ENCODE measurements at places on chromosomes 7 and 10.

DNA sequence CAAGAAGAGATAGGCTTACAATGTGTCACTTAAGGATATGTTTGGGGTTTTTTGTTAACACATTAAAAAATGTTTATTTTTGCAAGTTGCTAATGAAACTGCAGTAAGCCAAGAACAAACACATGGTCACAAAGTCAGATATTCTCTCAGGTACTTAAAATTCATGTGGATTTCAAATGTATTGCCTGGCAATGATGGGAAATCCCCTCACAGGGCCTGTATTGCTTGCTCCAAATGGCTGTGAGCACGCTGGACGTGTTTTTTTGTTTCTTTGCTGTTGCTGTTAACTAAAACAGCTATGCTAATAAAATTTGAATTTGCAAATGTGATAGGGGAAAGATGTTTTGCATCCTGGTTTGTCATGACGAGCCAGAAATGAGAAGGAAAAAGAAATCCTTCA, 3.8 kb upstream of the CELF2 start:
- no peak for DNase-seq

GRCh38 chr7:89332026-89332425, 536.5 kb upstream of the TEX47 start:
- no peak for DNase-seq

GRCh38 chr7:155551785-155552611, 5.6 kb upstream of the CNPY1 start:
- DNase-seq: no peak

DNA sequence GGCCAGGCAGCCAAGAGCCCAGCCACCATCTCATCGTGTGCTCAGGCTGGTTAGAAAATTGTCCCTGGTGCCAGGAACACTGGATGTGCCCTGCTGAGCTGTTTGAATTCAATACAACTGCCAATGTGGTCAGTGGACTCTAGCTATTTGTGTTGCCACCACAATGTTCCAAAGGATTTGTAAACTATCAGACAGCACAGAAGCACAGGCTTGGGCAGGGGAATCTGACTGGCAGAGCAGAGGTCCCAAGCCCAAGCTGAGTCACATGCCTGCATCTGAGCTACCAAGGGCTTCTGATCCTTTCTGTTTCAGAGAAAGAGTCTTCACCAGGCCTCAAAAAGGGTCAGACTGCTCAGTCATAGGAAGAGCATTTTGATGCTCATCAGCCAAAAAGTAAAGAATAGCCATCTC, 232.1 kb upstream of the SEMA3C start:
- no peak for DNase-seq

DNA sequence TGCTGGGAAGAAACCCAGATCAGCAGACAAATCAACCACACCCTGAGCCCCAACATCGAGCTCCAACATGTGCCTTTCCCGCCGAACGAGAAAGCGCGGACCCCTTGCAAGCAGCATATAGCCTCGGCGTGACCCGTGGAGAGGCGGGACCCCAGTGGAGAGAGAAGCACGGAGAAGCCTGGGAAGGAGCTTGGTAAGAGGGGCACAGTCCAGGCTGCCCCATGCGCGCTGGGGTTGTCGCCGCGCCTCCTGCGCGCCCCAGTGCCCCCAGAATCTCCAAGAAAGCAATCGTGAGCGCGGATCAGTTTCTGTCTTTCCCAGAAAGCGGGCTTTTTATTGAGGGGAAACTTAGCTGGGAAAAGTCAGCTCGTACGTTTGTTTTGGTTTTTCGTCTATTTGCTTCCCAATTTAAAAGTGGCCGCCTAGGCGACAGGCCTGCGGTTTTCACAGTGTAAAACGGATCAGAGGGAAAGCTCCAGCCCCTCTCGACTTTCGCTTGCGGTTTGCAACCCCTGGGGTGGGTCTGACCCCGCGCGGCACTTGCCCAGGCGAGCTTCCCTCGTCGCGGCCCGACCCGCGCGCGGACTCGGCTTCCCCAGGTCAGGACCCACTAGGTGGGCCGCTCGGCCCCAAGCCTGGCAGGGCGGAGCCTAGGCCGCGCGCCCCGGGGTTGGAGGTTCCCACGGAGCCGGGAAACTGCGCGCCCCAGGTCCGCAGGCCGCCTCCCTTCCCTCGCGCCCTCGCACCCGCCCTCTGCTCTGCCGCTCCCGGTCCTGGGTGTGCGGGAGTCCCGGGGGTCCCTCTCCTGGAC, 31.1 kb downstream of the SKIDA1 start:
- DNase-seq: no peak

DNA sequence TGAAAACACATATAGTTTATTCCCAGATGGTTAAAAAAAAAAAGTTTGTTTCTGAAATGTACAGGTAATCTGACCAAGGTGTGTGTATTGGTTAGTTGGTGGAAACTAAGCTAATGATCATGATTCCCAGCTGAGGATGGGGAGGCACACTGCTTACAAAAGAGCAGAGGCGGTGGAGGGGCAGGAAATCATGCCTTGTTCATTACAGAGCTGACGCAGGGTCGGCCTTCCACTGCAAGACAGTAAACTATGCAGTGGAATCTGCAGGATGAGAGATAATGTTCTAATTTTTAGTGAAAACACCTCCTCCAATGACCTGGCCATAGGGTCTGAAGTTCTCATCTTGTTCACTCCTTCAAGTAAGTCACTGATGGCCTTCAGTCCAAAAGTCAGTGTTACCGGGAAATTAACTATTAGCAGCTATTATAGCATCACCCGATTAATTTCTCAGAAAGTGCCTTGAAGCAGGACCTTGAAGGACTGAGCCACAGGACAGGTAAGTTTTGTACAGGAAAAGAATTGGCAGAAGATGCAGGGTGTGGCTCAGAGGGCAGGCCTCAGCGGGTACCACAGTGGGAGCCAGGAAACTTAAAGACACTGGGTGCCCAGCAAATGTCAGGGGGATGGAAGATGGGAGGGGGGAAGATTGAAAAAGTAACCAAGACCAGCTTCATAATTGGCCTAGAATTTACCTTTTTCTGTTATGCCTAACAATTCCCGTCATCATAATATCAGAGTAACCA, 36.0 kb downstream of the MYOF start:
- no peak for DNase-seq

DNA sequence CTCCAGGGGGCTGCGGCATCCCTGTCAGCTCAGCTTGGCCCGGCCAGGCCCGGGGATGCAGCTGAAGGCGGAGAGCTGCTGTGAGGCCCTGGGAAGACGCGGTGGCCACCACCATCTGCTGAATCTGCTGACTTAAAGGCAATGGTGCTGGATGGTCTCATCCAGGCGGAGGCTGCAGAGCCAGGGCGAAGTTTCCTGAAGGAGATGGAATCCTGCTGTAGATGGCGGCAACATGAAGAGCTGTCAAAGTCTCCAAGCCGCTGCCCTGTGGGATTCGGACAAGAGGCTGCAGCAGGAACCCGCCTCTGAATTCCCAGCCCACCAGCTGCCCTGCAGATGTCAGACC, 200.1 kb downstream of the PTPRN2 start:
- no peak for DNase-seq

DNA sequence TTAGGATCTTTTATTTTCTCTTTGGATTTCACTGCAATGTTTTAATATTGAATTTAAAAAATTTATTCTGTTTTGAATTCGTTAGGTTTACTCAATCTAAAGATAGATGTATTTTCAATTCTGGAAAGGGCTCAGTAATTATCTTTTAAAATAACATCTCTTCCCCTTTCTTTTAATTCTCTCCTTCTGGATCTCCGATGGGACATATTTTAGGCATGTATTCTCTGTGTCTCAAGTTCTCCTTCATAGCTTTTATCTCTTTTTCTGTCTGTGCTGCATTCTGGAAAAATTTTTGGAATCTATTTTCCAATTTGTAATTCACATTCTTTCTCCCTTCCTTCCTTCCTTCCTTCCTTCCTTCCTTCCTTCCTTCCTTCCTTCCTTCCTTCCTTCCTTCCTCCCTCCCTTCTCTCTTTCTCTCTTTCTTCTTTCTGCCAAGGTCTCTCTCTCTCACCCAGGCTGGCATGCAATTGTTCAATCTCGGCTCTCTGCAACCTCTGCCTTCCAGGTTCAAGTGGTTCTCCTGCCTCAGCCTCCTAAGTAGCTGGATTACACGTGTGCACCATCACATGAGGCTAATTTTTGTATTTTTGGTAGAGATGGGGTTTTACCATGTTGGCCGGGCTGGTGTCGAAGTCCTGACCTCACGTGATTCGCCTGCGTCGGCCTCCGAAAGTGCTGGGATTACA, 98.5 kb upstream of the CTTNBP2 start:
- no peak for DNase-seq

GRCh38 chr10:77173615-77174461, 463.8 kb downstream of the KCNMA1 start:
- no peak for DNase-seq

- no peak for DNase-seq
Measured at GRCh38 chr7:135678612-135679575, 16.6 kb downstream of the STMP1 start.

DNA sequence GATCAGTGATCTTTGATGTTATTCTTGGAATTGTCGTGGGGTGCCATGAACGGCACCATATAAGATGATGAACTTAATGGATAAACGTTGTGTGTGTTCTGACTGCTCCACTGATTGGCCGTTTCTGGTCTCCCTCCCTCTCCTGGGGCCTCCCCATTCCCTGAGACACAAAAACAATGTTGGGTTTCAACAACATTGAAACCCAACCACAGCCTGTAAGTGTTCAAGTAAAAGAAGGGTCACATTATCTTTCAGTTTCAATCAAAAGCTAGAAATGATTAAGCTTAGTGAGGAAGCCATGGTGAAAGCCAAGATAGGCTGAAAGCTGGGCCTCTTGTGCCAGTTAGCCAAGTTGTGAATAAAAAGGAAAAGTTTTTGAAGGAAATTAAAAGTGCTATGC, 19.5 kb downstream of the EN2 start:
- no peak for DNase-seq

- no peak for DNase-seq
Measured at GRCh38 chr7:140534743-140535142, 55.4 kb upstream of the MKRN1 start.

DNA sequence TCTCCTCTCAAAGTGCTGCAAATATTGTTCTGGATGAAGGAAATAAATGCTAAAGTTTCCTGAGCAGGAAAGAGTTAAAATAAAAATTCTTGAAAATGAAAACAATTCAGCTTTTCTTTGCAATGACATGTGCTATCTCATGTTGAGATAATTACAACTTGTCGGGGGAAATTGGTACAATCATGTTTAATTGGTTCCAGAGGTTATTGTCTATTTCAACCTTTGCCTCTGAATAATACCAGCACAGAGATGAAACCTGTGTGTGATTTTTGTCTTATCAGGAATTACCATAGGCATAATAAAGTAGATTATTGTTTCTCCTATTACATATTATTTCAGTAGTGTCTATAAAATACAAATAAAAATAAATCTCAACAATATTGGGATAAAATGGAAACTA, 305.0 kb downstream of the XPNPEP1 start:
- no peak for DNase-seq

DNA sequence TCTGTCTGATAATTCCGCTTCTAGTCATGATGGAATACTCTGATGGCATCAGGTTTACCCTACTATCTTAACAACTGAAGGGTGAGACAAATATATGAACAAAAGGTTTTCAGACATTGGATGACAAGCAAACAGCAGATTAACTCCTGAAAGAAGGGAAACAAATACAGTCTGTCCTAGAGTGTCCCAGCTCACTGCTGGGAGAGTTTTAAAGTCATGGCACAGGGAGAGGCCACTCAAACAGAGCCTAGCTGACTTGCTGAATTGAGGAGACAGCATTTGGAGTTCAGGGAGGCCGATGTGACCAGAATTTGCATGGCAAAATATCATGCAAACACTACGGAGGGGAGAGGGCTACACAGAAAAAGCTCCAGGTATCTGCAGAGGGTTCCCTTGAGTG, 73.1 kb downstream of the MDH2 start:
- DNase-seq: no peak

DNA sequence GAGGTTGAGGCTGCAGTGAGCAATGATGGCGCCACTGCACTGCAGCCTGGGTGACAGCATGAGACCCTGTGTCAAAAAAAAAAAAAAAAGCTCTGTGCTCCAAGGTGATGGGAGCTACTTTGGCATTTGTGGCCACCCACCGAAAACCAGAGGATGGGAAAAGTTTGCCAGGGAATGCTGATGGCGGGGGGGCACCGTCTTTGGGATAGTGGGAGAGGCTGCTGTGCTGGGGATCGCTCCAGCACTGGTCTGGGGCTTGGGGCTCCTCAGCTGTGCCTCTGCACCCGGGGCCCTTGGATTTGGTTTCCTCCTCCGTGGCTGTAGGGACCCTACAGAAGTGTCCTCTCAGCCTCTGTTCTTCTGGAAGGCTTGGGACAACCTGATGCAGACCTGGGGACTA, 11.7 kb upstream of the RAMP3 start:
- DNase-seq: no peak

- no peak for DNase-seq
Measured at GRCh38 chr7:87852306-87852705, 23.9 kb downstream of the SLC25A40 start.

DNA sequence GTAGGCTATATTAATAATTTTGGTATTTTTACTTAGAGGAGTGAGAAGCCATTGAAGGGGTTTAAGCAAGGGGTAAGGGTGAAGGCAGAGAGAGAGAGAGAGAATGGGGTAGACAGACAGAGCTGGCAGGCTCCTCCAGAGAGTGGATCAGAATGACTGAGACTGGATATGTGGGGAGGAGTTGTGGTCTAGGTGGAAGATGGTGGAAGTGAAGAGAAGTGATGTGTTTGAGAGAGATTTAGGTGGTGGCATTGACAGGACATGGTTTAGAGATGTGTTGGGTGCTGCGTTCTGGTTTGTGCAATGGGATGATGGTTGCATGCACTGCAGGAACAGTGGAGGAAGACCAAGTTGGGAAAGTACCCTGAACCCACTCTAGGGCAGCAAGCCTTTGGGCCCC, 92.2 kb downstream of the CCNY start:
- DNase-seq: no peak

GRCh38 chr7:33649476-33650441, 255.6 kb upstream of the BMPER start:
- DNase-seq: no peak

DNA sequence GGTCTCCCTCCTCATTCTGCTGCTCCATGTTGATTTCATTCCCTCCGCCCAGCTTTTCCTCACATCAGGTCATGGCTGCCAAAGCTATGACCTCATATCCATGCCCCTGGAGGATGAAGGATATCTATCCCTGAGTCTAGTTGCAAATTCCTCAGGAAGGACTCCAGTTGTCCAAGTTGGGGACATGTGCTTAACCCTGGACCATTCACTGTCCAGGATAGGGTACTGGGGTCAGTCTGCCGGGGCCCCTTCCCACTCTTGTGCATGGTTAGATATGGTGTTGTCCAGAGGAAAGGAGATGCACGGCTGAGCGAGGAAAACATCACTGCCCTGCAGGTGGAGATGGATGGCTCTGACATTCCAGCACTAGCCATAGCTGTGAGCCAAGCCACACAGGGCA, 51.9 kb upstream of the COMTD1 start:
- no peak for DNase-seq

DNA sequence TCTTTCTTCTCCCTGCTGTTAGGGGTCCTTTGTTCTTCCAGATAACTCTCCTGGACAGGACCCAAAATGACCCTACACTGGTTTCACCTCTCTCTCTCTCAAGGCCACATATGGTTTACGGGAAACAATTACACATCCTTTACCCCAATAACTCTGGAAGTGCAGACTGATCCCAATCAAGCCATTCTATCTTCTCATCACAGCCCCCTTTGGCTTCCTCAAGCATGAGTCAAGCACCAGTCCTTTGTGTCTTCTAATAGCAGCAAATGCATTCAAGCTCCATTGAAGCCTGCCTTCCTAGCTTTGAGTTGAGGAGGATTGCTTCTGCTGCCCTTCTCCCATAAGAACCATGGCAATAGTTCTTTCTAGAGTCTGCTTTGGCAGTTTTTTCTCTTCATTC, 20.2 kb downstream of the C10orf67 start:
- no peak for DNase-seq

GRCh38 chr10:68434657-68435056, 27.6 kb upstream of the RUFY2 start:
- no peak for DNase-seq
